ENCODE measurements at places on chromosomes 5 and 9.

DNA sequence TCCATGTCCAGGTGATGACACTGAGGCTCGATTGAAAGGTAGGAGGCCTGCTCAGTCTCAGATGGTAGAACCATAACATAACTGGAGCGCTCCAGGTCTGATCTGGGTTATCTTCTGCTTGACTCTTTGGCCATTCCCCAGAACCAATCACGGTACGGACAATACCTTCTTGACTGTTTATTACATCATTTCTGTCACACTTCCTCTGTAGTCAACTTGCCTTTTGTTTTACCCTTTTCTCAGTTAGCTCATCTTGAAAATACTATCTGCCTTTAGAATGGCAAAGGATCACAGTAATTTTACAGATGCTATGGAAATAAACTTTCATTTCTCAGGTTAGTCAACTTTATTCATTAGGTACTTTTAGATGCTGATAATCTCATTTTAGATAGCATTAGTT, 22.4 kb downstream of the GLRA1 start:
- DNase-seq, result no peak

GRCh38 chr5:131634666-131634995, 398 bp downstream of the RAPGEF6 start:
- peak; percentile 61 for DNase-seq

DNA sequence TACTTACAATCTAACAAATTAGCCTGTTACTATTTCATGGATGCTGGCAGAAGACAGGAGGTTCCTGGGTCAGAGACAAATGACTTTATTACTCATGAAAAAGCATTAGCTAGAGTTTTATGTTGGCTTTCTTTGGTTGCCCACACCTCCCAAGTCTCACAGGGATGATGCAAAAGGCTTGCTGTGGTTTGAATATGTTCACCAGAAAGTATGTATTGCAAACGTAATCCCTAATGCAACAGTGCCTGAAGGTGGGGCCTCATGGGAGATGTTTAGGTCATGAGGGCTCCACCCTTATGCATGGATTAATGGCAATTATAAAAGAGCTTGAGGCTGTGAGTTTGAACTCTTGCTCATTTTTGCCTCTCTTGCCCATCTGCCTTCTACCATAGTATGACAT, 28.5 kb downstream of the DPYSL3 start:
- DNase-seq, result peak; percentile 43

GRCh38 chr5:6868575-6869215, 155.5 kb downstream of the TENT4A start:
- no peak for DNase-seq

- no peak for DNase-seq
Observed at GRCh38 chr5:164073081-164073480, 567.7 kb downstream of the MAT2B start.

- DNase-seq, result peak; percentile 61
Observed at GRCh38 chr9:122228568-122229484, at the start of gene LHX6. LHX6 (minus strand) TSS chr9:122228957; CDS start chr9:122228740, 217 bp downstream.

GRCh38 chr5:83471405-83472212, at the start of gene VCAN:
VCAN (plus strand) TSS chr5:83471744; CDS start chr5:83483519, 11,775 bp downstream.
- DNase-seq, result peak; percentile 76

DNA sequence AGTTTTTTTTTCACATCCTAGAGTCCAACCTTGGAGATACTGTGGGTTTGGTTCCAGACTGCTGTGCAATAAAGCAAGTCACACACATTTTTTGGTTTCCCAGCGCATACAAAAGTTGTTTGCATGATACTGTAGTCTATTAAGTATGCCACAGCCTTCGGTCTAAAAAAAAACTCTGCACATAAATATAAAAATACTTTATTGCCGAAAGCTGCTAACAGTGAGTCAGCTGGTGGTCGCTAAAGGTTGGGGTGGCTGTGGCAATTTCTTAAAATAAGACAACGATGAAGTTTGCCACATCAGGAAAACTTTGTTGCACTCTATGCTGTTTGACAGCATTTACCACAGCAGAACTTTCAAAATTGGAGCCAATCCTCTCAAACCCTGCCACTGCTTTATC, 37.4 kb downstream of the UBQLN1 start:
- DNase-seq, result no peak

GRCh38 chr5:154446195-154447088, 645 bp downstream of the SAP30L start:
- peak; percentile 56 for DNase-seq

GRCh38 chr9:79007701-79008483, 563.9 kb upstream of the TLE4 start:
- DNase-seq, result no peak

DNA sequence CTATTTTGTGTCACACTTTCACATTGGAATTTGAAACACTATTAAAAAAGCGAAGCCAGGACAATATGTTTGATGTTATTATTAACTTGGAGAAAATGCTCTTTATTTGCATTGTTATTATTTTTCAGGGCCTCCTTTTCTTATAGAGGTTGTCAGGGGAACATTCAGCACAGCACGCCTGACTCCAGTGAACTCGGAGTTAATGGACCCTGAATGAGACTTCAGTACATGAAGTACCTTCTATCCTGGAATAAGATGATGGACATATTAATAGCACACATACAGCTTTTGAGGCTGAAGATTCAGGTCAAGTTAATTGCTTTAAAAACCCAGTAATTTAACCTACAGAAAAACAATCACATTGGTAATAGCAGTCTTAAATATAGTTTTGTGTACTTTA, 652.9 kb downstream of the SEMA5A start:
- no peak for DNase-seq

GRCh38 chr9:111178331-111179055, 140.2 kb upstream of the LPAR1 start:
- peak; percentile 95 for DNase-seq

- no peak for DNase-seq
Observed at GRCh38 chr9:30507166-30507565, 1877.3 kb upstream of the ACO1 start.

DNA sequence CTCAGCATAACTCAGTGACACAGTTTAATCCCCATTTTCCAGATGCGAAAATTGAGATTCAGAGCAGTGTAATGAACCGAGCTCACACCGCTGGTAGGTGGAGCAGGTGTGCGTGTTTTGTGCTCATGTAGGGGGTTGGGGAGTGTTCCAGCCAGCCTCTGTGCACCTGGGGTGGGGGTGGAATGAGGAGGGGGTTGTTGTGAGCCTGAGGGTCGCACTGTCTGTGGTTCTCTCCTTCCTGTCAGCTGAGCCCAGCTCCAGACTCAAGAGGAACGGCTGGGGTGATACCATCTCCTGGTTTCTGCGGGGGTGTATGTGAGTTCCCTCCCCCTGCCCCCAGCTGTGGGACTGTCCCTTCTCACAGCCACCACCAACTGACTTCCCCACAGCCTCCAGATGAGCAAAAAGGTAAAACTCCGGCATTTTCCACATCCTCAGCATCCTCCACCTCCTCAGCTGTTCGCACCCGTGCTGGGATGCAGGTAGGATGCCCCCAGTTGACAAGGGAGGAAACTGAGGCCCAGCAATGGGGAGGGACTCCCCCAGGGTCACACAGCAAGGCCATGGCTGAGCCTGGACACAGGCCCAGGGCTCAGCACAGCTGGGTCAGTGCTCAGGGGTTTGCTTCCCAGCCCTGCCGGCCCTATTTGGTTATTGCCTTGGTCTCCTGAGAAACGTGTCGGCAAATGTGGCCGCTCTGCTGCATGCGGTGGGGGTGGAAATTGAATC, 2.1 kb downstream of the SH2D3C start:
- no peak for DNase-seq

GRCh38 chr9:87420884-87421283, 76.8 kb upstream of the DAPK1 start:
- DNase-seq, result no peak

DNA sequence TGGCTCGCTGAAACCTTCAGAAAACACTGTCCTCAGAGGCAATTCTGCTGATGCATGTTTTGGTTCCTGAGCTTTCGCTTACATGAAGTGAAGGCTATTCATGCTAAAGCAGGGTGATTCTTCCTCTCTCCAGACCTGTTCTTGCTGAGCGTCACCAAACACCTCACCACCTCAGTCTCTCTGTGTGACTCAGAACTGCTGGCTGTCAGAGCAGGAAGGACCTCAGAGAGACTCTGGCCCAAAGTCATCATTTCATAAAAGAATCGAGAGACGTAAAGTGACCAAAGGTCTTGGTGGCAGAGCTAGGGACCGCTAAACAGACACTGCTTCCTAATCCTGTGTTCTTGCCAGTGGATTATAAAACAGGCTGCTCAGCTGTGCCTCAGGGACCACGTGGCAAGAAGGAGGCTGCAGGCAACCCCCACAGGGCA, 73.8 kb downstream of the LHFPL2 start:
- no peak for DNase-seq

DNA sequence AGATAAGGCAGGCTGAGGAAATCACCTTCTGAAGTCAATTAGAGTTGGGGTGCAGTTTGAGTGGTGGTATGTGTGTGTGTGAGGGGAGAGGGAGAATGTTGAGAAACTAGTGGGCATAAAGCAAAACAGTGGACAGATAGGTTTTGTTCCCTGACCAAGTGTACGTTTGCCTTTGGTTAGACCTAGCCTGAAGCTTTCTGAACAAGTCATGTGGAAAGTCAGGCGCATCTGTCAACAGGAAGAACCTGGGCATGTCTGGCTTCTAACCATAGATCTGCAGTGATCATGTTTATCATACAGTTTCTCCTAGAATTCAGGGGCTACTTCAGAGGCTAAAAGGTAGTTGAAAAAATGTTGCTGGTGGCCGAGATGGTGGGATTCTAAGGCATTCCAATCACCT, 143.2 kb upstream of the PCA3 start:
- no peak for DNase-seq

GRCh38 chr9:117763314-117763713, 59.1 kb downstream of the TLR4 start:
- DNase-seq, result peak; percentile 72

DNA sequence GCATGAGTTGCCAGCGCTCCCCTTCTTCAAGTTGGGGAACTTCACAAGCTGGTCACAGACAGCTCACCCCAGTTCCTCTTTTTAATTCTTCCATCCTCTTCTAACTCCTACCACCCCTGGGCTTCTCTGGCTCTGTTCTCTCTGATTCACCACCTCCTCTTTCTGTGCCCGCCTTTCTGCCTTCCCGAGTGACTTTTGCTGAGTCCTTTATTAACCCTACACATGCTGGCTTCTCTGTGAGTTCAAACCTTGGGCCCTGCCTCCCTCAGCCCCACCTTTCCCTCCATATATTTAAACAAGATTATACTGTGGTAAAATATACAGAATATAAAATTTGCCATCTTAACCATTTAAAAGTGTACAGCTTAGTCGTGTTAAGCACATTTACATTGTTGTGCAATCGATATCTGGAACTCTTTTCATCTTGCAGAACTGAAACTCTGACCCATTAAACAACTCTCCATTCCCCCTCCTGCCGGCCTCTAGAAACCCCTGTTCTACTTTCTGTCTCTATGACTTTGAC, 32.0 kb downstream of the SLC46A2 start:
- DNase-seq, result peak; percentile 58

DNA sequence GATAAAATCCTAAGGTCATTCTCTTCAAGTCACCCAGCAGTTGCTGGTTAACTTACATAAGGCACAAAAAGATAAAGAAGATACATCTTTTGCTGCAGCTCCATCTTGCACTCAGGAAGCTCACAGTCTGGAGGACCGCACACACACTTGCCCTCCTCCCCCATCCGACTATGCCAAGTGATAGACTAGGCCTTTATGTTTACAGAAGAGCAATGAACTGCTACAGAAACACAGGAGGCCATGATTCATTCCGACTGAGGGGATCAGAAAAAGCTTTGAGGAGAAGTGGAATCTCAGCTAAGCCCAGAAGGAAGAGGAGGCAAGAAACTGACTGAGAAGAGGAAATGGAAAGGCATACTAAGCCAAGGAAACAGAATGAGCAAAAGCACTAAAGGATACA, 17.4 kb downstream of the NRG2 start:
- DNase-seq, result no peak

DNA sequence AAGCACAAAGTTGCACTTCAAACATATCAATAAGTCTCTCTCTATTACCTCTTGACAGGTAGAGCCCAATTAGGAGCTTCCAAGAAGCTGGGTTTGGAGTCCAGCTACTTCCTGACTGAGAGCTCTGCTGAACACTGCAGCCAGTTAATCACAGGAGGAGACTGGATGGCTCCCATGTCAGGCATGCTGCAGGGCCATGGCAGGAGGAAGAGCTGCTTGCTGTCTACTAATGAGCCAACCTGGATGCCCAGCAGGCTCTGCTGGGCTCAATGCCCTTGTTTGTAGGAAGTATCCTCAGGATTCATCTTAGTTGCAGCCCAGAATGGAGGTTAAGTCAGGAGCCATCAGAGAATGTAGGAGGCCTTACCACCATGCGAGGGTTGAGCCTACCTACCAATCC, 91.9 kb downstream of the TMEM215 start:
- DNase-seq, result no peak

- DNase-seq, result no peak
Observed at GRCh38 chr5:176447591-176447977, 601 bp upstream of the FAF2 start.

DNA sequence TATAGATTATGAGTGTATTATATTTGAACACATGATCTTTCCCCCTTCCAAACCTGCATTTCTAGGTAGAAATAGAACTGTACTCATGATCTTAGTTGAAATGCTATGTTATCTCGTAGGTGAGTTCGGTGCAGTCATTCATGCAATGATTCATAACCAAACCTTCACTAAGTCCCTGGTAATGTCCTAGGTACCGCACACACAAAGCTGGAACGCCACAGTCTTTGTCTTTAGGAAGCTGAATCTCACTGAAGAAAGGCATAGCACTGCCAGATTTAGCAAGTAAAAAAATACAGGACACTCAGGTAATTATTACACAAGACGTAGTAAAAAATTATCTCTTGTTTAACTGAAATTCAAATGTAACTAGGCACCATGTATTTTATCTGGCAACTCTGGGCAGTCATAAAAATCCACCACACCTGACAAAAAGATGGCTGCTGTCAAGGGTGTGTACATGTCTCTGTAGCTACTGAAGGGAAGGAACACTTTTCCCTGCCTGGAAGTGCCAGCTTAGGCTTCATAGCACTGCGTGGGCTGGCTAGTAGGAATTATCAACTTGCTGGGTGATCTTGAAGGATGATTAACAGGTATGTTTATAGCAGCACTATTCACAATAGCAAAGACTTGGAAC, 28.0 kb upstream of the TXN start:
- DNase-seq, result no peak

Data from foreskin fibroblast (primary cell).